ENCODE measurements at places on chromosomes 3 and 15.

DNA sequence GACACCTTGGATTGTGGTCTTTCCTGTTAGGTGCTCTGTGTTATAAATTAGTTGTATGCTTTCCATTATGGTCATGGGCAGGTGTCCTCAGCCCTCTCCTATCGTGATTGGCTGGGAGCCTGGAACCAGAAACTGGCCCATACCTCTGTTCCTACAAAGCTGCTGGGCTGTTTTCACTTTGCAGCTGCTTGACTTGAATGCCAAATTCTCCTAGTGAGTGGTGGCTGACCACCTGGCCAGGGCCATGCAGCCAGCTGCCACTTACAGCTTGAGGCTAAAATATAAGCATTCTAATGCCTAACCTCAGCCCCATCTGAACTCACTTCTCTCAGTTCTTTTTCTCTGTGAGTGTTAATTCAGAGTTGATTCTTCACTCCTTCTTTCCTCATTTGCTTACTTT, 239.3 kb upstream of the GBE1 start:
- no peak for DNase-seq

GRCh38 chr3:129573493-129573892, 30.5 kb downstream of the H1-8 start:
- no peak for DNase-seq

GRCh38 chr15:81199031-81199779, 2.5 kb downstream of the IL16 start:
- no peak for DNase-seq

GRCh38 chr15:93150910-93151881, 62.2 kb upstream of the RGMA start:
- no peak for DNase-seq

- no peak for DNase-seq
Measured at GRCh38 chr15:31758126-31758525, 272.2 kb upstream of the CHRNA7 start.

DNA sequence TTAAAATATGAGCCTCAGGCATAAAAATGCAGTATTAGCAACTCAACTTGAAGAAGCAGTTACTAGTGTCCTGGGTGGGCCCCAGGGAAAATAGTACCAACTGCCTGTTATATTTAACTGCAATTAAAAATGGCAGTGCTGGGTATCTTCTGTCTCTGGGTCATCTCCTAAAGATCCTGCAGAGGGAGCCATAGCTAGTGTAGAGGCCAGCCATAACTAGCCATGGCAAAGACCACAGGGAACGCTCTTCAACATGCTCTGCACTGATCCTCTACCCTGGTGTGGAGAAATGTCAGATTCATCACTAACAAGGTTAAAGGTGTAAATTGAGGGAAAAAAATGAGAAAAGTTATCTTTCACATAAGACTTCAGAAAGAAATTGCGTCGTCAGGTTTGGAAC, 181.3 kb downstream of the SNRPN start:
- DNase-seq: no peak

DNA sequence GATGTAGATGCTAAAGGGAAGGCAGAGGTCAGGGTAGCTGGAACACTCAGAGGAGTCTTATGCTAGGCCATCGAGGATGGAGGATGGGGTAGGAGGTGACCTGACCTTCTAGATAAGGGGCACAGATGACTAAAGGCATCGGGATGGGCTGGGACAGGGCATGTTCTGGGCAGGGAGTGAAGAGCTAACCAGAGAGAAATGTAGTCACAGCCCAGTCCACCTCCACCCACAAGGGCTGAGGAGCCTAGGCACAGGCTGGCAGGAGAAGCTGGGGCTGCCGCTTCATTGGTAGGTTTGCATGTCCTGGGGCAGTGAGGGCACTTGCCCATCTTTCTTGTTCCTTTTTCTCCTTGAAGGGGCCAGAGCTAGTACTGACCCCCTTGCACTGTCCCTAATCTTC, 12.6 kb downstream of the CLK3 start:
- no peak for DNase-seq

DNA sequence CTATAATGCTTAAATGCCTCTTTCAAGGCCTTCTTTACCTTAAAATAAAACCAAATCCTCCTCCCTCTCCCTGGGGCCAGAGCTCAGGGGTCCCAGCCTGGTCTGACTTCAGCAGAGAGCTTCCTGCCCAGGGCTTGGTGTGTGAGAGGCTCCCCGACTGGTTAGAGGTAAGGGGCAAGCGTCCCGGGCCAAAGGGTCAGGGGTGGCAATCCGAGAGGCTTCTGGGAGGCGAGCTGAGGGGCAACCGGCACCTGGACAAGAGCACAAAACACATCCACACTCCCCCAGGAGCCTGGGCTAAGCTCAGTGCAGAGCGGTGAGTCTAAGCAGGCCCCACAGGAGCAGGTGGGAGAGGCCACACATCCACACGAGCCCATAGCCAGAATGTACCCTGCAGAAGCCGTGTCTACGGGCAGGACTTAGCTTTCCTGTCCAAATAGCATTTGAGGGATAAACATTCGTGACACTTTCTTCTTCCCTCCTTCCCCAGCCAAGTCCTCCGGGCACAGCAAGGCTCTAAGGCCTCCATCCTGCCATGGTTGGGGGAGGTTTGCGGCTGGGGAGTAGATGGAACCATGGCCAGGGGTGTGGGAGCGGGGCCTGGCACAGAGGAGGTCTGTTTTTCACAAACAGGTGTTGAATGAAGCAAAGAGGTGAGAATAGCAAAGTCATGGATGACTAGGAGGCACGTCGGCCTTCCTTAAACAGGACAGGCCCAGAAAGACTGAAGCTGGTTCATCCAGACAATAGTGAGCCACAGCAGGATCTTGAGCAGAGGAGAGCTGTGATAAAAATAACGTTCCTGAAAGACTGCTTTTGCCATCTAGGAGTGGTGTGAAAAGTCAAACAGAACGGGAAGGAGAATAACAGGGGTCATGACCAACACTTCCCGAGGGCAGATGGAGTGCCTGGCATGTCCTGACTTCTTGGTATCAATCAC, 98.7 kb upstream of the IQSEC1 start:
- DNase-seq: no peak

All from stimulated activated CD8-positive, alpha-beta memory T cell treated with anti-CD3 and anti-CD28 coated beads, Interleukin-12 subunit alpha, Interleukin-12 subunit beta, amount 100 ng/mL, for 1 hour (primary cell).